ENCODE measurements at places on chromosomes 16 and 17.

DNA sequence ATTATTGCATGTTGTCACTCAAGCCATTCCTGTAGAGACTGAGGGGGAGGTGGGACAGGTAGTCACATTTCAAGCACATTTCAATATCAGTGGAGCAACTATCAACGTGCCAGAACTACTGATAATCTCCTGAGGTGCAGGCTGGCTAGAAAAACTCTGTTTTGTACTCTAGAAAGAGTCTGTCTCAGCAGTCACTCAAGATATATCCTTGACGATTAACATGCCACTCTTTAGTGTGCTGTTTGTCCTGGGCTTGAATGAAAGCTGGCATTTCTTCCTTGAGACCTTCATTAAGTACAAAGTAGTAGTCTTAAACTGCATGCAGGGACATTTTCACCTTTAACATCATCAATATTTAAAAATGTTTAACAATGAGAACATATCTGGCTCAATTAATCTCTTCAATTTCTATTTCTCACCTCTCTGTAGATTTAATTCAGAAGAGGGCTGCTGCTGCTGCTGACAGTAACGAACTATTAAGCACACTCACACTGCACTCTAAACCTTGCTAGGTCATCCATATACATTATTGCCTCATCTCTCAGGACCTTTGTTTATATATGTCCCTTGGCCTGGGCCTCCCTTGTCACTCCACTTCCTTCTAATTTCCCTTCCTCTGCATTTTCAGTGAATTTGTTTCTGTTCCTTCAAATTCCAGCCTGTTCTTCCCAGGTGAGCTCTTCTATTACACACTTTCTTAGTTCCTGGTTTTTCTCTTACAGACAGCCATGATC, 412.0 kb downstream of the HAPSTR1 start:
- DNase-seq = no peak

DNA sequence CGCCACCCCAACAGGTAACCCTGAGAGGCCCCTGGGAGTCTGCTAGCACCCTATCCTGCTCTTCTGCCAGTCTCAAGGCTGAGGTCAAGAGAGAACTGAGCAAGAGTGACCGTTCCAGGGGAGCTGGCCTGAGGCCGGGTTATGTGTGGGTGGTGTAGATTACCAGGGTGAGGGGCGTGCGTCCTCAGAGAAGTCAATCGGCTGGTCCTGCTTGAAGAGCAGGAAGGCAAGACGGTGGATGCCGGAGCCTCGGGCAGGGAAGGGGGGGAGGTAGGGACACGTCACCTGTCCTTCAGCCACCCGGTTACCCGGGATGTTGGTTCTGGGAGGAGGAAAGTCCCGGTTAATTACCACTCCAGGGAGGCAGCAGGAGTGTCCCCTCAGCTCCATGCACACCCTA, 2.6 kb upstream of the TRIM65 start:
- DNase-seq = no peak

DNA sequence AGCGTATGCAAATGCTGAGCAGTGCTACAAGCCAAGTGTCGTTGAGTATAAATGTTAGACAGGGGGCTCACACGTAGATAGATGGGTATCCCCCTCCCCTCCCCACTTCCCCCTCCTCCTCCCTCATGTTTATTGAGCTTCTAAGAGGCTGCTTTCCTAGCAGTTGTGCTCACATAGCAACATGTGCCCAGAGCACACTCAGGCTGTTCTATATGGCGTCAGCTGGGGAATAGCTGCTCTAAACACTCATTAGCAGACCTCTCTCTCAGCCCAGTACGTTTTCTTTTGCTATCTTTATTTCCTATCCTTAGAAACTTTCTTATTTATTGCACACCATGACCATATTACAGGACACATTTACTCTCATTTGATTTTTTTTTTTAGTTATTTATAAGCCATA, 1.8 kb downstream of the KCNJ2 start:
- DNase-seq = no peak

- no peak for DNase-seq
These were observed 114.0 kb downstream of the CMIP start for GRCh38 chr16:81558444-81559175.

DNA sequence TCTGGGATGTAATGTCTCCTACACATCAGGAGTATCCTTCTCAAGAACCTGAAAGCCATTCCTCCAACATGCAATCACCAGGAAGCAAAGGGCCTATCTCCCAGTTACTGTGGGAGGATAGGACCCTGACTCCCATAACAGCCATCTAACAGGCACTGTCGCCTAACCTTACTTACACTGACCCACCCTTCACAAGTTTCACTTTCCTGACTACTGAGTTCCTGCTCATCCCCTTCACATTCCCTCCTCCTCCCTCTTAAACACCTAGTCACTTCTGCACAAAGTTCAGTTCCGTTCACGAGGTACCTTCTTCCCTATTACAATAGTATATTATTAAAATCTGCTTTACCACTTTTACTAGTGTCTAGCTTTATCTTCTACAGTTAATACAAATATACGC, 1.3 kb downstream of the C17orf67 start:
- DNase-seq = peak; percentile 6

- DNase-seq = no peak
These were observed 32.6 kb downstream of the PLXDC1 start for GRCh38 chr17:39118674-39119419.

- no peak for DNase-seq
These were observed 40.7 kb upstream of the ABCA10 start for GRCh38 chr17:69269131-69269998.

GRCh38 chr17:21209511-21210175, 4.3 kb downstream of the TMEM11 start:
- DNase-seq = no peak

GRCh38 chr17:79174905-79175856, 100.6 kb downstream of the ENGASE start:
- peak; percentile 68 for DNase-seq

DNA sequence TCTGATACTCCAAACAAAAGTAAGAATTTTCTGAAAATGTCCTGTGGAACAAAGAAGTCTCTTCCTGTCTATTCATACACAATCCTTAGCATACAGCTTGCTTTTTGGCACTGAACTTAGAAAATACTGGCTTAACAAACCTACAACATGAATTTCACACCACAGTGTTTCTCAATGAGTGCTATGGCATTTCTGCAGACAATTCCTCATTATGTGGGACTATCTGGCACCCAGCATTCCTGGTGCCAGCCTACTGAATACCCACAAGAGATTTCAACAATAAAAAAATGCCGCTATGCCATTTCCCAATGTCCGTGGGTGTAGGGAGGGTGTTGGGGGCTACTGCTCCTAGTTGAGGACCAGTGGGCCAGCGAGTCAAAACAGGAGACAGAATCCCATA, 62.1 kb downstream of the ZNF652 start:
- no peak for DNase-seq

DNA sequence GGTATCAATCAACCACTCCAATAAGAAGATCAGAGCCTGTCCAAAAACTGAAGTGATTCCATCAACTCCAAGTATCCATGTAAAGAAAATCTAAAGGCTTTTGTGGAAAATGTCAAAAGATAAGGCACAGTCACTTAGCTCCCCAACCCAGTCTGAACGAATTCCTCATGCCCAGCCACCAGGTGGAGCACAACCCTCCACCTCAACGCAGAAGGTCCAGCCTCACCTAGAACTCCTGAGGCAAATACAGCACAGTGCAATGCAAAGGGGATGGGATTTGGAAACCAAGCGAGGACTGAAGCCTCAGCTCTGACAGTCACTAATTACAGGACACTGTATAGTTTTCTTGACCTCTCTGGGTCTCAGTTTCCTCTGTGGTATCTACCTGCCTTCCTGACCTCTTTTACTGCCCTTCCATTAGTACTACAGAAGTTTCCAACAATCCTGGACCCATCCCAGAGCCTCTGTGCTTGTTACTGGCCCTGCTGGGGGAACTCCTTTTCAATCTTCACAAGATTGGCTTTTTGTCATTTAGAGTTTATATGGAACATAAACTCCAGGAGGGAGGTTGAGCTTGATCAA, 2.0 kb downstream of the NCBP3 start:
- DNase-seq = peak; percentile 65

GRCh38 chr17:16446338-16446983, 31.1 kb downstream of the TRPV2 start:
- DNase-seq = no peak

DNA sequence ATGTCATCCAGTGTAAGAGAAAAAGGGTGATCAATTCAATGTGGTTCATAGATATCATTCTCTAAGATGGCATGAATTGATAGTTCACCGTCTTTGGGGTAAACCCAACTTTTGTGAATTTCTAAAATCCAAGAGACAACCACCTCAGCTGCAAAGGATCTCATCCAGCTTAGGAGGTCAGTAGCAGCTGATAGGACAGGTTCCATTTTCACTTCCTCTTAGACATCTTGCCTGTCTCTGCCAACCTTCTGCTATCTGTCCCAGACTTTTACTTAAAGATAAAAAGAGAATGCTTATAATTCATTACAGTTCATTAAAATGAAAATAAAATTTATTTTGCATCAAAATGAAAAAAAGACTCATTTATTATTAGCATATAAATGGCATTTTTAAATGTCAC, 468.2 kb downstream of the XYLT1 start:
- DNase-seq = no peak

DNA sequence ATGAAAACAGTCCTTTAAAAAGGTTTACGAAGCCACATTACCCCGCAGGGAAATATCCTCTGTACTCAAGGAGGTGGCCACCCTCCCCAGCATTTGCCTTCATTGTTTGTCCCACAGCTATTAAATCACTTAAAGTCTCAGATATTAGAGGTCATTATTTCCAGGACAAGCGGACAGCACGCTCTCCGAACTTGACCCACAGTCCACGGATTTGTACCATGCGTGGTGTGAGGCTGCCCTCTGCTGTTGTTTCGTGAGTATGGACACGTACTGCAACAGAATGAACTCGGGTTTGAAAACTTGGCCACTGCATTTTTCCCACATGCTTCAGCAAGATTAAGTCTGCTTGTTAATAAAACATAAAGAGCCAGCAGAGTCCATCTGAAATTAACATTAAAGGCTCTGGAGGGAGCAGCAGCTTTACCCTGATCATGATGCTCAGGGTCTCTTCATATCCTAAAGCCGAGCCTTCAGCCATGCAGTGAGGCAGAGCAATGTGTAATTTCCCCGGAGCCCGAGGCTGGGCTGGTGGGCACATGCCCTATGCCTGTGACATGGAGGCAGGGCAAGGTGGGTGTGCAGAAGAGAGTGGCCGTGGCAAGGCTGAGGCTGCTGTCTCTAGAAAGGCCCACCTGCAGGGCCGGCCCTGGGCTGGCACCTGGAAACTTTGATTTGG, 19.7 kb downstream of the MEAK7 start:
- DNase-seq = peak; percentile 60

- DNase-seq = no peak
These were observed 21.2 kb upstream of the PIRT start for GRCh38 chr17:10859051-10859450.

GRCh38 chr17:74671031-74671771, 41.5 kb downstream of the CD300LF start:
- DNase-seq = peak; percentile 67

DNA sequence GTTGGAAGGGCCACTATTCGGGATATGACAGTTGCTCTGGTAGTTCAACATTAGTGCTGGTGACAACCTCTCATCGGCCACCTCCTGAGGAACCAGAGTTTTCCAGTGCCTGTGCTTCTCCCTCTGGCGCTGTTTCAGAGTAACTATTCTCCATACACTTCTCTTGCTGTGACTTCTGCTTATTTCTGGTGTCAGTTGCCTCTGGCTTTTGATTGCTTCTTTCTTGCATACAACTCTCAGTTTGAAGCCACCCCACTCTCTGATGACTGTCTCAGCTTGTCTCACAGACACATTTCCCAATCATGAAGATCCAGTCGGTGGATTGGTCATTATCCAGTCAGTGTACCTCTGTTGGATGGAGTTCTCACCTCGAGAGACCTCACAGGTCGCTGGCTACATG, 3.4 kb upstream of the TM4SF5 start:
- no peak for DNase-seq

DNA sequence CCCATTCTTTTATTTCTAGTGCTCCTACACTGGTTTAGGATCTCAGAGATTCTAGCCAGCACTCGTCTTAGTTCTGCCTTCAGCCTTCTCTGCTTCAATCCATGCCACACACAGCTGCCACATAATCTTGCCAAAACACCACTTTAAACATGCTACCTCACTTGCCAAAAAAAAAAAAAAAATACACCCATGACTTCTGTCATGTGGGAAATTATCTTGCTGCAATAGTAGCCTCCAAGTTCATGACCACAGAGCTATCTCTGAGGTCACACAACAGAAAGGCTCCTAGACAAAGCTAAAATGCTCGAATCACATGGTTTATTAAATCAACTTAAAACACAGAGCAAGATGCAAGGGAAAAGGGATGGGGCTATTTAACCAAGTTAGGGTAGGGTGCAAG, 18.1 kb downstream of the FZD2 start:
- DNase-seq = no peak

DNA sequence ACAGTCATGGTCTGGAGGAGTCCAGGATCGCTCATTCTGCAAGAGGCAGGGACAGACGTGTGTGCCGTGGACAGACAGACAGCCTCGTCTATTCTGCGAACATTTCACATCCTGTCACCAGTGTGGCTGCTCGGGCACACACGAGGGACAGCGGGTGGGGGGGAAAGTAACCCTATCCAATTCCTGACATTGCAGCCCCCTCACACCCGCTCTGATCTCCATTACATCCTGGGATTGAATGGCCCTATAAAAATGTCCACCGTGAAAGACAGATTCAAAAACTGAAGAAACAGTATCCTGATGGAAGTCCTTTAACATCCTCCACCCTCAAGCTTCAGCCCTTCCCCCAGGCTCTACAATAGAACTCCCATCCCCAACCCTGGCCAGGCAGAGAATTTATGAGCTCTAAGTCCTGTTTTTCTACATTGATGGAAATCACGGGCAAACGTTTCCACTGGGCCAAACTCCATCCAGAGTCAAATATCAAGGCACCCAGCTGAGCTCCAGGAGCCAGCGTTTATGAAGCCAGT, 39.4 kb downstream of the HS3ST3A1 start:
- peak; percentile 98 for DNase-seq

DNA sequence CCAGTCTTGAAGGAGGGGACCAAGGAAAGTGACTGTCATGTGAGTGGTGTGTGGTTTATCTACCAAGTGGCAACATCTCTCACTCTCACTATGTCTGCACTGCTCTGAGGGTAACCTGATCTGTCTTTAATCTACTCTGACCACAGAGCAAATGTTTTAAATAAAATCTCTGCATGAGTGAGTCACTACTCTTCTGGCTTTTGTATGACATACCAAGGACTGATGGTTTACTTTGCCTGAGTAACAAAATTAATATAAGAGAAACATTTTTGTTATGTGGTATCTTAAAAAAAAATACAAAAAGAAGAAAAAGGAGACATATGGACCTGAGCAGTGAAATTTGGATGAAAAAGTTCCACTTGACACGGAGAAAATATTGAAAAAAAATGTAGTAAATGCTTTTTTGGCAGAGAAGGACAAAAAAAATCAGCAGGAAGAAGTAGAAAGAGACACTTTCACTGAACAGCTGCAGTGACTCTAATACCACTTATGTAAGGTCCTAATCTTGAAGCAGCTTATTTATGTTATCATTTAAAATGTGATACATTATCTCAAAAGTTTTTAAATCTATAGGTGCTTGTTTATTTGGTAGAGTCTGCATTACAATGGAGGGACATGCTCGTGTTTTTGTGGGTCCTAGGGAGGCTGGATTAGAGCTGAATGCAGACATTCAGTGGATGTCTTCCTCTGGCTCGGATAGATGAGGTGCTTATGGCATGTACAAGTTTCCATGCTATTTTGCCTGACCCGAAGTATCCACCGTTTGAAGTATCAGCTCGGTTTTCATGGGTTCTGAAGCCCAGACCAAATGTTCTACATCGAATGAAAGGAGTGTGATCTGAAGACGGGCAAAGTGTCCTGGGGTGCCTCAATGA, 240.7 kb downstream of the MAP2K6 start:
- DNase-seq = peak; percentile 45
